ENCODE measurements at places on chromosomes 11 and 22.
A peak's percentile ranks its signal among the peaks of the same experiment; 100 is the strongest.

GRCh38 chr22:40377931-40378330, 7.5 kb downstream of the SGSM3 start:
- peak; percentile 52 for DNase-seq

DNA sequence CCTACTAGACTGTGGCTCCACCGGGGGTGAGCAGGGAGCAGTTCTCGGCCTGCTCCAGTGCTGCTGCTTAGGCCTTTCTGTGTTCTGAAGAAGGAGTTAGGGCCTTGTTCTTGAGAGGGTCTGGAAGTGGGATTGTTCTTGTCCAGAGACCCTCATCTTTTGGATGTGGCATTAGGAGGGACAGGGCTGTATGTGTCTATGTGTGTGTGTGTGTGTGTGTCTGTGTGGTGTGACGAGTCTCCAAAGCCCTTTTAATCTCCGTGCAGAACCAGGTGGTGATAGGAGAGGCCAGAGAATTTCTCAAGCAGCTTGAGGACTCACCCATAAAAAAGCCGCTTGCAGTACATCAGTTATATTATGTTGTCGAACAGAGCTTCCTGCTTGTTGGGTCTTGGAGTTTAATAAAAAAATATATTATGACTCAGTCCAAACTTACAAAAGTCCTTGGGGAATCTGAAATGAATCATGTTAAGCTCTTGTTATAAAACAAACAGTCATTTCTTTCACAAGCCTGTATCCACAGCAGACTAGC, 196.5 kb downstream of the TENM4 start:
- peak; percentile 89 for DNase-seq

DNA sequence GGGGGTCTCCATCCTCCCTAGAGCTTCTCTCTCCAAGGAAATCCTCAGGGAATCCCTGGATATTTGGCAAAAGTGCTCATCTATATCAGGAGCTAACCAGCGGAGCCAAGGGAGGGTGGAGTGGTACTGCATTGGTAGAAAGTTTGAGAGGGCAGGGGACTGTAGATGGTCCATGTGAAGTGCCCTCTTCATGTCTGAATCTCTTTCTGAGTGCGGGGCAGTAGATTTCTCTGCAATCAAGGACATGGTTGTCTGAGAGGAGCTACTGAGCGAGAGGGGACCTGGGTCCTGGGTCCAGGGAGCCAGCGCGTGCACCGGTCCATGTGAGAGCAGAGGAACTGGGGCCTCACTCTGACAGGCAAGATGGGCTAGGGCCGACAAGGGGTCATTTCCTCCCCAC, 701 bp downstream of the DIXDC1 start:
- DNase-seq, result no peak

DNA sequence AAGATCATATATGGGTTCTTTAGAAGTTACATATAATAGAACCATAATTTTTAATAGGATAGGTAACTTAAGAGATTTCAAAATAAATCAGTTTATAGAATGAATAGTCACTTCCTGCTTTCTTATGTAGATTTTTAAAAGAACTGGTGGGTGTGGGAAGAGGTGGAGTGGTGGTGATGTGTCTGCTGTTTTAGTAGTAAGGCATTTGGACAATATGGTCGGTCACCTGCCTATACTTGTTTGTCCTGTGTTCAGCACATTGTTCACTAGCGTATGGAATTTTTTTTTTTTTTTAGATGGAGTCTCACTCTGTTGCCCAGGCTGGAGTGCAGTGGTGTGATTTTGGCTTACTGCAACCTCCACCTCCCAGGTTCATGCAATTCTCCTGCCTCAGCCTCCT, 39.3 kb downstream of the CCDC81 start:
- DNase-seq, result peak; percentile 50

DNA sequence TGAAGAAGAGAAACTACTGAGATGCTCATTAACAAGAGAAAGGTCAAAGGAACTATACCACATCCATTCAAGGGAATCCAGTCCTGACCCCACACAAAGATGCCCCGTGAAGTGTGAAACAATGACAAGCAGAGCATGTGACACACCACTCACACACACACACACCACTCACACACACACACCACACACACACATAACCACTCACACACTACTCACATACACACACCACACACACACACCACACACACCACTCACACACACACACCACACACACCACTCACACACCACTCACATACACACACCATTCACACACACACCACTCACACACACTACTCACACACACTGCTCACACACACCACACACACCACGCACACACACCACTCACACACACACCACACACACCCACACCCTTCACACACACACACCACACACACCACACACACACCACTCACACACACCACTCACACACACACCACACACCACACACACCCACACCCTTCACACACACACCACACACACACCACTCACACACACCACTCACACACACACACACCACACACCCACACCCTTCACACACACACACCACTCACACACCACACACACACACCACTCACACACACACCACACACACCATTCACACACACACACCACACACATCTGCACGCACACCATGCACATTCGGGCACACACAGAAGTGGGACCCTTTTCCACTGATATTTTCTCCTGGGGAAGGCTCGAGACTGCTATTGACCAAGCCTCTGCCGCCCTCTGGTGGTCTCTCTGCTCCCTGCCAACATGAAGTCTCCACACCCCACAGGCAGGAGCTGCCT, 32.0 kb upstream of the COMT start:
- DNase-seq, result peak; percentile 72

DNA sequence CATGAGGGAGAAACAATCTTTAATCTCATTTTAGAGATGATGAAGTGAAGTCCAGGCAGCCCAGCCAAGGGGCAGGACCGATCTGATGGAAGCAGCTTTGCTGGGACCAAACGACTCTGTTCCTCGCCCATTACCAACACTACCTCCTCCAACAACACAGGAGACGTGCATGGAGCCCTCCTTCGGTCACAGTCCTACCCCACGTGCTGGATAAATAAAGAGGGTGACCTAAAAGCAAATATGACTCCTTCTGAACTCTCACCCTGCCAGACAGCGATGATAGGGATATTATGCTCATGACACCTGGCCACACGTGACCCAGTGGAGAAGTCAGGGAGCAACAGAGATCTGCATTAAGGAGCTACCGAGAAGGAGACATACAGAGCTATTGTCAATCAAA, 26.0 kb downstream of the SCGB1A1 start:
- DNase-seq, result no peak

- DNase-seq, result no peak
Observed at GRCh38 chr11:44548032-44548695, 17.3 kb upstream of the CD82 start.

GRCh38 chr22:29012101-29012433, 49.6 kb downstream of the C22orf31 start:
- DNase-seq, result no peak

- DNase-seq, result no peak
Observed at GRCh38 chr11:91178366-91178765, 955.5 kb upstream of the CHORDC1 start.

- peak; percentile 60 for DNase-seq
Observed at GRCh38 chr11:27672836-27673464, 27.3 kb downstream of the BDNF start.

DNA sequence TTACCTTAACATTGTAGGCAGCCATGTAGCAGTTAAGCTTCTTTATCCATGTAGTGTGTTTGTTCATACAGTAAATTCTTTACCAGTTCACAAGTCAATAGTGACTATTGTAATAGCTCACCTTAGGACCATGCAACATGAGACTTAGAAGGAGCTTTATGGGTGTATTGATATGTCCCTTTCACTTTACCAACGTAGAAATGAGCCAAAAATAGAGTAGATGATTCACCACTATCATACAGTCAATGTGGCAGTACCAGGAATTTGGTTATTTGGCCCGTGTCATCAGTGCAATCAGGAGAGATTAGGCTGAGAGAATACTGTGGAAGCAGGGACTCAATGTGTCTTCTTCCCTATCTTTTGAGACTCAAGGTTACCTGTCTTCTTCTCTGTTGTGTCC, 4.7 kb downstream of the ZDHHC13 start:
- no peak for DNase-seq

DNA sequence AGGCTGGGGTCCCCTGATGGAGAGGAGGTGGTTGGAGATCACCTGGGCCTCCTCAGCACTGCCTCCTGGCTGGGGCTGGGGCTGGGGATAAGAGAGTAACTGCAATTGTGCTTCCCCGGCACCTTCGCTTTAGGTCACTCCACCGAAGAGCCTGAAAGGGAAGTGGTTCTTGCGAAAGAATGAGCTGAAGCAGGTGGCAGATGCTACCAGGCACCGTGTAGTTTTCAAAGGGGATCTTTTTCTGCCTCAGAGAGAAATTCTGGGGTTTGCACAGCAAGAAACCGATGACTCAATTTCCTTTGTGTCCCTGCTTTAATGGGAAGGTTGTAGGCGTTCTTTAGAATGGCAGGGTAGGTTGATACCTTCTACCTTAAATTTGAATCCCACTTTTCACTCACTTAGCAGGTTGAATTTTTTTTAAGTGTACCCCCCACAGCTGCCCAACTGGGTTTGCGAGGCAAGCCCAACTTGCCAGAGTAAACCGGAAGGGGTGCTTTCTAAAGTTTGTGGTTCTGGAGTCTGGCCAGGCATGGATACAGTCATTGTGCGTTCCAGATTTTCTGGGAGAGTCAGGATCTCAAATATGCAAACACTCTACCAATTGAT, 5.3 kb downstream of the CD44 start:
- peak; percentile 80 for DNase-seq

DNA sequence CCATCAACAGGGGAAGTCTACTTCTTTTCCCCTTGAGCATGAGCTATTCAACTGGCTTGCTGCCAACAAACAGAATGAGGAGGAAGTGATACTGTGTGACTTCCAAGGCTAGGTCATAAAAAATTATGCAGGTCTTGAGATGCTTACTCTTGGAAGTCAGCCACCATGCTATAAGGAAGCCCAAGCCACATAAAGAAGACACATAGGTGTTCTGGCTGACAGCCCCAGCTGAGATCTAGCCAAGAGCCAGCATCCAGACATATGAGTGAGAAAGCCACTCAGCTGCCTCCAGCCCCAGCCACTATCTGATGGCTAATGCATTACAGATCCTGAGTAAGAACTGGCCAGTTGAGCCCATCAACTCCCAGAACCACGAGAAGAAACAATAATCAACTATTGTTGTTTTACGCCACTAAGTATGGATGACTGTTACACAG, 31.0 kb upstream of the PPP2R1B start:
- DNase-seq, result no peak

DNA sequence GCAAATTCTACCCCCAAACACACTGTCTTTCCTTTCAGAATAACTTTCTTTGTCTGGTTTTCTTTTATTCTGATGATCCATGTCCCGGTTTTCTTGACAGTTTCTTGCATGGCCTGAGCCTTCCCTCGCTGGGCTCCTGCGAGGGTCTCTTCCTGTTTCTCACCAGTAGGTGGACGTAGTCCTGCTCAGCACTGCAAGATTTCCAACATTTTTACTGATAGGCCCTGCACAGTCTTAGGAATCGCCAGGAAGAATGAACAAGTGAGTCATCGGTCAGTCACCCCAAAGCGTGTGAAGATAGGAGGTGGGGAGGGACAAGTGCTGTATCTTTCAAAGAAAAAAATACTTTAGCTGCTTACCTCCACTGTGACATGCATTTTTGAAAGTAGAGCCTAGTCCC, 16.9 kb upstream of the KIRREL3 start:
- DNase-seq, result peak; percentile 59

GRCh38 chr22:43854121-43854785, 8.1 kb downstream of the SULT4A1 start:
- DNase-seq, result no peak

Data from RWPE1 (cell line).